AG08395 (cell line): ENCODE measurements at places on chromosomes 1 and 21.

DNA sequence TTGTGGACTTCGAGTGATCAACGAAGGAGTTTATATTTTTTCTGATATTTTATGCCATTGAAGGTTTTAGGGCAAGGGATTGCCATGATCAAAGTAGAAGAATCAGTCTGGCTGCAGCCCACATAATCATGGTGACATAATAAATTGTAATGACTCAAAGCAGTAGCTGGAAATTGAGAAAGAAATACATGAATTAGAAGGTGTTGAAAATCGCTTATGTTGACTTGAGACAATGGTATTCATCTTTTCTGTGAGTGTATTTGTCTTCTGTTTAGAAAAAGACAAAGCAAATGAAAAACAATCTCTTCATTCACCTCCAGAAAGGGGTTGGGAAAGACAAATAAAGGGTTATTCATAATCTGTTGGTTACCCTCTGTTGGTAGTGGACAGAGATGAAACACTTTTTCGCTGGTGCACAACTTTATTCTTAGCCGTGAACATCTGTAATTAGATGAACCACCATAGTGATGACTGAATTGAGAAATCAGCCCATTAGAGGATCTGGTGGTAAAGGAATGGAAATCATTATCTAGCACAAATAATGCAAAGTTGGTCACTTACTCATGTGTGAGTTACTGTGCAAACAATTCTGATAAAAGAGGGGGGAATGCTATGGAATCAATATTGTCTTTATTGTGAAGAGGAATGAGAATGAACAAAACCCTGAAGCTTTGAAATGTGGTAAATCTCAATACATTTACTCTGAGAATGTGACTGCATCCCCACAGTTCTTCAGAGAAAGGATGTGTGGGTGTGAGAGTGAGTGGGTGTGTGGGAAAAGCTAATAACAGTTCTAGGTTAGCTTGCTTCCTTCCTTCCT, 121.8 kb downstream of the NTNG1 start:
- DNase-seq: peak; percentile 6

GRCh38 chr1:23282957-23283356, 61.1 kb downstream of the HNRNPR start:
- DNase-seq: peak; percentile 56

GRCh38 chr1:152533327-152533938, 19.2 kb downstream of the CRCT1 start:
- peak; percentile 13 for DNase-seq

DNA sequence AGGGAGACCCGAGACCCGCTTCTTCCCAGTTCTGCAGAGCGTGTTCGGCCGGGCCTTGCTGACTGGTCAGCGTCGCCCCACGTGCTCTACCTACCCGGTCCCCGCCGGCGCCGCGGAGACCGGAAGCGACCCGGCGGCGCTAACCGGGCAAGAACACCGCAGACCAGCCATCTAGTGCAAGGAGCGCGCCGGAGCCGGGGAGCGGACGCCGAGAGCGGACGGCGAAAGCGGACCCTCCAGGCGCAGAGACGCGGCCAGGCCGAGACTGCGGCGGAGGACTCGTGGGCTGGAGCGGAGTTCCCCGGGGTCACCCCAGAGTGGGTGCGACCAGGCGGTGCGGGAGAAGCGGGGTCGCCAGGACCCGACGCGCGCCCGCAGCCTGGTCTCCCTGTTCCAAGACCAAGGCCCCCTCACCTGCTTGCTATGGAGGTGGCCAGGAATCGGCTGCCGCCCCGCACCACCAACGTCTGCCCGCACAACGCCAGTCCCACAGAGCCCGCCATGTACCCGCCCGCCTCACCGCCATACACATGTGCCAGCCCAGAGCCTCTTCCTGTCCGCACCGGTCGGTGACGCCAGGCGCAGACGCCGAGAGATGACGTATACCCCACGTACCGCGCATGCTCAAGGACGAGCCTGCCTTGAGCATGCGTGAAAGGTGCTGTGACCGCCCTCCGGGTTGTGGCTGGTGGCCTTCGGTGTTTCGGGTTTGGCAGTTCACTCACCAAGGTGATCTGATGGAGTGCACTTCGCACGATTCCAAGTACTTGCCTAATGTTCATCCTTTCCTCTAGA, at the start of gene WDR4:
Gene WDR4 (minus strand): TSS at position 547 of the 795 bp plus-strand sequence. CDS start 44 bp downstream, at position 503.
- peak; percentile 100 for DNase-seq

DNA sequence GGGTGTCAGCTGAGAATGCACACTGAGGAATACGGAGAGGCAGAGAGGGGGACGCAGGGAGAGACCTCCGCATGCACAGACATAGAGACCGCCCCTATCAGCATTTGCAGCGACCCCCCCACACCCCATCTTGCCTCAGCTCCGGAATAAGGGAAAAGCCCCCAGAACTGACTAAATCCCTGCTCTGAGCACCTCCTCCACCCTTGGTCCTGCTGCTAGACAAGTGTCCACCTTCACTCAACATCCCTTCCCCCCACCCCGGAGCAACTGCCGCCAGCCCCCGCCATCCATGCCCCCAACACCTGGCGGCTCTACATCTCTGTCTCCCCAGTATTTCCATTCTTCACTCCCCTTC, 769 bp downstream of the SV2A start:
- DNase-seq: no peak

DNA sequence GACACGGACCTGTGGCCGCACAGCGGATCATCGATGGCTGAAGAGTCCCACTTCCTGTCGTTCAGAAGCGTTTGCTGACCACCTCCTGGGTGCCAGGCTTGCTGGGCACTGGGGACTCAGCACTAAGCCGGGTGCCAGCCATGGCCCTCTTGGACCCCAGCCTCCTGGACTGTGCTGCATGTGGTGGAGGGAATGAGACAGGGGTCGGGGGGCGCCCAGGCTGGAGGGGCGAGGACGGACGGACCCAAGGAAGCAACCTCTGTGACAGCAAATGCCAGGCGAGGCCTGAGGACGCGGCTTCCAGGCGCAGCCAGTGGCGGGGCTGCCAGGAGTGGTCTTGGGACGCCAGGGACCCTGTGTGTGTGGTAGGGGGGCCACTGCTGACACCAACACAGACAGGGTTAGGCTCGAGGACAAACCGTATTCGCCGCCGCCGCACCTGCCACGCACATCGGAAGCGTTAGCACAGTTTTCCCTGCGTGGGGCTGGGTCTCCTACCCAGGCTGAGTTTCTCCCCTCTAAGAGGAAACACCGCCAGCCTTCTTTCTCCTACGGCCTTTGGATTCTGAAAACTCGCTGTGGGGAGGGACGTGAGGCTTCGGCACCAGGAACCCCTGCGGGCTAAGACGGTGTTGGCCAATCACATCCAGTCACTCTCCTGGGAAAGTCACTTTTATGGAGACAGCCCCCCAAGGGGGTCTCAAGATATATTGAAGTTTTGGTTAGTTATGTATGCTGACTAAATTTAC, 3.1 kb upstream of the MXRA8 start:
- no peak for DNase-seq

DNA sequence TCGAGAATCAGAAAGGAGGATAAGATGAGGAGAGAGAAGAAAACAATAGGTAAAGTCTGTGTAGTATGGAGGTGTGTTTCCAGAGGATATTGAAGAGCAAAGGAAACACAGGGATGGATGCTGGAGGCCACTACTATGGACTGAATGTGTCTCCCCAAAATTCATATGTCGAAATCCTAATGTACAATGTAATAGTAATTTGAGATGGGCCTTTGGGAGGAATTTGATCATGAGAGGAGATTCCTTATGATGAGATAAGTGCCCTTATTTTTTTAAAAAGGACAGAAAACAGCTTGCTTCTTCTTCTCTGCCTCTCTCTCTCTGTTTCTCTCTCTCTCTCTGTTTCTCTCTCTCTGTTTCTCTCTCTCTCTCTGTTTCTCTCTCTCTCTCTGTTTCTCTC, 602.2 kb upstream of the ADAMTS5 start:
- no peak for DNase-seq

DNA sequence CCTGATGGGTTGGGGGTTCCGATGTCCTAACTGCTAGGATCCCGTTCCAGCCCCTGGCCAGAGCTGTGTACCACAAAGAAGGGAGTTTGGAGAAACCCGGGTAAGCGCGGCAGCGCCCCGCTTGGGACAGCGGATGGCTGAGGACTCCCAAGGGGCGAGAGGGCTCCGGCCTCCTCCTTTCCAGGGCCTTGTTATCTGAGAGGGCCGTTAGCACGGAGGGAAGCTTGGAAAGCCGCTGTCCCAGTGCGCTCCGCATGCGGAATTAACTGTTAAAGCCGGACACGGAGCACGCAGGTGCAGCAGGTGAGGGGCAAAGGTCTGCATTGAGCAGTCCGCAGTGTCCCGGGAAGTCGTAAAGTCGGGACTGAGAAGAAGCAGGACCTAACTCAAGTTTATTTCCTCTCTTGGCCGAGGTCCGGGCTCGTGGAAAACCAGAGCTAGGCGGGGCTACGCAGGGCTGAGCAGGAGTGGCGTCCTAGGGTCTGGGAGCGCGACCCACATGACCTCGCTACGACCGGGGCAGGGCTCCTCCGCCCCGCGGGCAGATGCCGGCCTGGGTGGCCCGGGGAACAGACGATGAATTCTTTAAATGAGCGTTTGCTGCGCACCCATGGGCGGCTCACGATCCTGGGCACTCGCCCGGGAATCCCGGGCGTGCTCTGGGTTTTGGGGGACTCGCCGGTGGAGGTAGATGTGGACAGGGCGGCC, 4.5 kb downstream of the LHX4 start:
- DNase-seq: no peak

DNA sequence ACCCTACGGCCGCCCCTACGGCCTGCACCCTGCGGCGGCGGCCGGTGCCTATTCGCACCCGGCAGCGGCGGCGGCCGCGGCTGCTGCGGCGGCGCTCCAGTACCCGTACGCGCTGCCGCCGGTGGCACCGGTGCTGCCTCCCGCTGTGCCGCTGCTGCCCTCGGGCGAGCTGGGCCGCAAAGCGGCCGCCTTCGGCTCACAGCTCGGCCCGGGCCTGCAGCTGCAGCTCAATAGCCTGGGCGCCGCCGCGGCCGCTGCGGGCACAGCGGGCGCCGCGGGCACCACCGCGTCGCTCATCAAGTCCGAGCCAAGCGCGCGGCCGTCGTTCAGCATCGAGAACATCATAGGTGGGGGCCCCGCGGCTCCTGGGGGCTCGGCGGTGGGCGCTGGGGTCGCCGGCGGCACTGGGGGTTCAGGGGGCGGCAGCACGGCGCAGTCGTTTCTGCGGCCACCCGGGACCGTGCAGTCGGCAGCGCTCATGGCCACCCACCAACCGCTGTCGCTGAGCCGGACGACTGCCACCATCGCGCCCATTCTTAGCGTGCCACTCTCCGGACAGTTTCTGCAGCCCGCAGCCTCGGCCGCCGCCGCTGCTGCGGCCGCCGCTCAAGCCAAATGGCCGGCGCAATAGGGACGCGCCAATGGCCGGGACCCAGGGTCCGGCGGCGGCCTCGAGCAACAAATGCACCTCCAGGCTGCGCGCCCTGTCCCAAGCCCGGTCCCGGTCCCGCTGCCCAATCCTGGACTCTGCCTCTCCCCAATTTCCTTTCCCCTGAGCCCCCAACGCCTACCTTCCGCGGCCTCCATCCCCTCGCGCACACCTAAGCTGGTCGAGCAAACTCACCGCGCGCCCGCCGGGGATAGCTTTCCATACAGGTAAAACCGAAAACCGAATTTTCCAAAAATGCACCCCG, 1.8 kb downstream of the FOXD3 start:
- DNase-seq: no peak

DNA sequence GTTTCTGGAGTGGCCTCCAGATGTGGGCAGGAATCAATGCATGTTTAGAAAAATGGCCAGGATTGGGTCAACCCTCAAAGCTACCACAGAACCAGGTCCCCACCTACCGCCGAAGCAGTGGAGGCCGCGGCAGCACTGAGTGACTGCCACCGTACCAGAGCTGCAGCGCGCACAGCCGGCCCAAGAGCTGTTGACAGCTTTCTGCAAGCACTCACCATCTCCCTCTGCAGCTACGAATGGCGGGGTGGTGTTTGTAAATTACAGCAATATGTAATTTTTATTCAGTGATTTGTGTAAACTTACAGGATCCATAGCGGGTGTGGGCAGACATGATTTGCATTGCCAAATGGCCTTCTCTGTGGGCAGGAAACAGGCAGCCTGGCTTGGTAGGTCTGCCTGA, 96.4 kb downstream of the CAMK2N1 start:
- DNase-seq: no peak

DNA sequence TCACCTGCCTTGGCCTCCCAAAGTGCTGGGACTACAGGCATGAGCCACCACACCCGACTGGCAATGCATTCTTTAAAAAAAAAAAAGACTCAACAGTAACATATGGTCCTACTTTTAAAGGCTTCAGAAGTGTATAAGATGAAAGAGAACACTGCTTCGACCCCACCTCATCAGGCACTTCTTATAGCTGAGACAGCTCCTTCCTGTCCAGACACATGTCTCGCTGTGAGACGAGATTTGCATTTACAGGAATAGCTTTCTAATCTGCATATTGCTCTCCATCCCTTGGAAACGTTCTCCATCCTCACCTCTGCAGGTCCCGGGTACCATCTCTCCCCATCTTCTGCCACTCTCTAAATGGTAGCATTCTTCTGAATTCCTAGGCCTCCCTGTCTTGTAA, 6.7 kb downstream of the AZIN2 start:
- DNase-seq: no peak

DNA sequence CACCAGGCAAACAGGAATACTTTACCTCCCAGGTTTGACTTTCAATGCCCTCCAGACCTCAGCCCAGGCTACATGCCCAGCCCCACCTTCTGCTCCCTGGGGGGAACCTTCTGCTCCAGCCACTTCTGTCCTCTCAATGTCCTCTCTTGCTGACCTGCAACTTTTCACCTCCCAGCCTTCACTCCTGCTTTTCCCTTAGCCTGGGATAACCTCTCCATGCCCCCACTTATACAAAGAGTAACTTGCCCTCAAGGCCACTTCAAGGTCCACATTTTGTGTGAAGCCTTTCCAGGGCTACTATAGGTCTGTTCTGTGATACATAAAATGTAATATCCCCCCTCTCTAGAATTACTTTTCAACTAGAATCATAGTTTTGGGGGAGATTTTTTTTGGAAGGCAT, 21.7 kb downstream of the SERTAD4 start:
- no peak for DNase-seq

DNA sequence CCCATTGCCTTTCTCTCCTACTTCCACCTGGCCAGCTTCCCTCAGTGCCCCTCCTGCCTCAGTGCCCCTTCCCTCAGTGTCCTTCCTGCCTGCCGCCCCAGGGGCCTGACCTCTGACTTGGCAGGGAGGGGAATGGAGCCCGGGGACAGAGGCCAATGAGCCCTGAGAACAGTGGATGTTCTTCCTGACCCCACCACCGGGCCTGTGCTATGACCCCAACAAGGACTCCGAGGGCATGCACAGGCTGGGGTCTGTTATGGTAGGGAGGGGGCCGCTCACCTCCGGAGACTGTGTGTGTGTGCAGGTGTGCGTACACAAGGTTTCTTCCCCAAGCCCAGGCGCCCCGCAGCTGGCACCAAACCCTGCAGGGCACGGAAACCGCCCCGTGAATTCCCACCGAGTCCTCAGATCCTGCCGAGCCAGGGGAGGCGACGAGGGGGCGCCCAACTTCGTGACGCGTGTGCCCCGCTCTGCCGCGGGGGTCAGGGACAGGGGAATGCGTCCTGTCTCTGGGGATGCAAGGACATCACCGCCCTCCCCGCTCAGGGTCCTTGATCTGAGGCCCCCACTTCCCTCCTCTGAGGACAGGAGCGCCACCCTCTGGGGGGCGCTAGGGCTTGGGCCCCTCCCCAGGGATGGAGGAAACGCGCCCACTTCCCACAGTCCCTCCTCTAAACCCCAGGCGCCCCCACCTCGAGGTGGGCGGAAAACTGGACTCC, 766 bp downstream of the RAP1GAP start:
- DNase-seq: no peak
